ENCODE measurements at places on chromosomes 11 and 22.

DNA sequence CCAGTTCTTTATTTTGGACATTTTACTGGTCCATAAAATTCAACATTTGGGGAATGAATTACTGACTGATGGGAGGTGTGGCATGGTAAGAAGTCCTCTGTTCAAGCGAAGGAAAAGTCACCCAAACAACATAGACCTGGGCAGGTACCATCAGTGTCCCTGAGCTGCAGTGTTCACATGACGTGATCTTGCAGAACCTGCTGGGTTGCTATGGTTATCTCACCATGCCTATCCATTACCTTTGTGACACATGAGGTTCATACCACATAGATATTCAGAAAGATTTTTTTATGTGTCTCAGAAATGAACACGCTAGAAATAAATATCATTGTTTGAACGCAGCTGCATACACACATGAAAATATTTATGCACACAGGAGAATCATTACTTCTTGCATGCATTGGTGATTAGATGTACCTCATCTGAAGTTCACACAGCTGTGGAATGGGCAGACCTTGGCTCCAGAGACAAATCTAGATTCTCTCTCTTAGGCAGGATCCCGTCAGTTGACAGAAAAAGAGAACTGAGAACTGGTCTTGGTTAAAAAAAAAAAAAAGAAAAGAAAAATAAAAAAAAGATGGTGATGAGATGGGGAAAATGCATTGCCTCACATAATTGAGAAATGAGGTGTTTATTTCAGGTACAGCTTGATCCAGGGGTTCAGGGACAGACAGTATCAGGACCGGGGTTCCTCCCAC lies 21.4 kb upstream of the RCN1 start:
- DNase-seq: no peak

DNA sequence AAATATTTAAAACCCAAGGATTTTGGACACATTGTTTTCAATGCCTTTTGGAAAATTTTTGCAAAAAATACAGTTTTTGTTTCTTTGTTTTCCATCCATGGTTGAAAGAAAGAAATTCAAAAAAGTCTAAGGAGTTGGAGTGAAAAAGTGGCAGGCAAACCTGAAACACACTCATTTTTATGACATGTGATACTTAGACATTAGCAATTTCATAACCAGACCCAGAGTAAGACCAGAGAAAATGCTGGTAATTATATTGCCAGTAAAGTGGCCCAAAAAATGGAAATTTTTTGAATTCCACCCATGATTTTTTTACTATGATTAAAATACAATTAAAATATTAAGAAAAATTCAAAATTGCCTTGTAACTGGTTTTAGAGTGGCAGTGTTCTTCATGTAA lies 128.2 kb downstream of the SLC17A6 start:
- no peak for DNase-seq

DNA sequence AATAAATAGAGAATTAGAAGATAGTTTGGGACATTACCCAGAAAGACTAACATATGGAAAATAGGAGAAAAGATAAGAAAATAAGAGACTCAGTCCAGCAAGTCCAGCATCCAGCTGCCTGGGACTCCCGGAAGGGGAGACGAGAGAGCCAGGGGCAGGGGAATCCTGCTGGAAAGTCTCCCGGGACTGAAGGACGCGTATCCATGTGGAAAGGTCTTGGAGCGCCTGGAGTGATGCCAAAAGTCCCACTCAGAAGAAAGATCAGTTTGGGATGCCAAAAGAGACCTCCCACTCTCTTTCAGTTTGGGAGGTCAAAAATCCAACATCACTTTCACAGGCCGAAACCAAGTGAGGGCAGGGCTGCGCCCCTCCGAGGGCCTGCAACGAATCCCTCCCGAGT lies 30.7 kb downstream of the LRFN4 start:
- DNase-seq: no peak

DNA sequence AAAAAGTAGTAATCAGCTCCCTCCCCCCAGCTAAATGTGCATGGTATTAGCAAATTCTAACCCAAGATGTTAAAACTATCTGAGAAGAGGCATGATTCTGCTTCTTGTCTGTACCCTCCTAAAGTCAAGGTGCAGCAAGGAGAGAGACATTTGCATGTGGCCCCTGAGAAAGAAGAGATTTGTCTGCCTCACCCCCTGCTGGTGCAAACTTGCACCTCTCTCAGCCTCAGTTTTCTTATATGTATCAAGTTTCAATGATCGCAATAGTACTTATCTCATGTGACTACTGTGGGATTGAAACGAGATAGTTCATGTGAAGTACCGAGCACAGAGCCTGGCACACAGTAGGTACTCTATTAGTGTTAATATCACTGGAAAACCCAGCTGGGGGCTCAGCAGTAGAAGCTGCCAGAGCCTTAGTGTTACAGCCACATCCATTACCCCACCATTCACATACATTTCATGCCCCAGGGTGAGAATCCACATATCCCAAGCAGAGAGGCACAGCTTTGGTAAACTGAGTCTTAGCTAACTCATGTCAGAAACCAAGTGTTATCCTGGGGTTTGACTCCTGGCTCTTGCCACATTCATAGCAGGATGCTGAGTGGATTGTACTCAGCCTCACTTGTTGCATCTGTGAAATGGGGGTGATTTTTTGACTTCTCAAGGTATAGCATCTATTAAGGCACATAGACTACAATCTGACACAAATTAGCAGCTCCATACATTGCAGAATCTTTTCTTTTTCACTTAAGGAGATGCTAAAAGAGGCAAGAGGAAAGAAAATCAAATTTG lies 24.9 kb downstream of the CD44 start:
- DNase-seq: no peak

DNA sequence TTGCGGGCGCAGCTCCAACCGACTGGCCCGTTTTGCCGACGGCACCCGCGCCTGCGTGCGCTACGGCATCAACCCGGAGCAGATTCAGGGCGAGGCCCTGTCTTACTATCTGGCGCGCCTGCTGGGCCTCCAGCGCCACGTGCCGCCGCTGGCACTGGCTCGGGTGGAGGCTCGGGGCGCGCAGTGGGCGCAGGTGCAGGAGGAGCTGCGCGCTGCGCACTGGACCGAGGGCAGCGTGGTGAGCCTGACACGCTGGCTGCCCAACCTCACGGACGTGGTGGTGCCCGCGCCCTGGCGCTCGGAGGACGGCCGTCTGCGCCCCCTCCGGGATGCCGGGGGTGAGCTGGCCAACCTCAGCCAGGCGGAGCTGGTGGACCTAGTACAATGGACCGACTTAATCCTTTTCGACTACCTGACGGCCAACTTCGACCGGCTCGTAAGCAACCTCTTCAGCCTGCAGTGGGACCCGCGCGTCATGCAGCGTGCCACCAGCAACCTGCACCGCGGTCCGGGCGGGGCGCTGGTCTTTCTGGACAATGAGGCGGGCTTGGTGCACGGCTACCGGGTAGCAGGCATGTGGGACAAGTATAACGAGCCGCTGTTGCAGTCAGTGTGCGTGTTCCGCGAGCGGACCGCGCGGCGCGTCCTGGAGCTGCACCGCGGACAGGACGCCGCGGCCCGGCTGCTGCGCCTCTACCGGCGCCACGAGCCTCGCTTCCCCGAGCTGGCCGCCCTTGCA lies 1.0 kb downstream of the FJX1 start:
- DNase-seq: peak; percentile 35

- no peak for DNase-seq
These were observed 12.9 kb upstream of the KCNJ11 start for GRCh38 chr11:17401316-17401715.

GRCh38 chr11:117876341-117877119 lies at the start of gene FXYD6:
Gene FXYD6, minus strand, starts transcription at chr11:117876658. Its CDS starts 33,882 bp downstream, at chr11:117842776.
- DNase-seq: no peak

- peak; percentile 24 for DNase-seq
These were observed 2.2 kb downstream of the PAK1 start for GRCh38 chr11:77471558-77472193.

DNA sequence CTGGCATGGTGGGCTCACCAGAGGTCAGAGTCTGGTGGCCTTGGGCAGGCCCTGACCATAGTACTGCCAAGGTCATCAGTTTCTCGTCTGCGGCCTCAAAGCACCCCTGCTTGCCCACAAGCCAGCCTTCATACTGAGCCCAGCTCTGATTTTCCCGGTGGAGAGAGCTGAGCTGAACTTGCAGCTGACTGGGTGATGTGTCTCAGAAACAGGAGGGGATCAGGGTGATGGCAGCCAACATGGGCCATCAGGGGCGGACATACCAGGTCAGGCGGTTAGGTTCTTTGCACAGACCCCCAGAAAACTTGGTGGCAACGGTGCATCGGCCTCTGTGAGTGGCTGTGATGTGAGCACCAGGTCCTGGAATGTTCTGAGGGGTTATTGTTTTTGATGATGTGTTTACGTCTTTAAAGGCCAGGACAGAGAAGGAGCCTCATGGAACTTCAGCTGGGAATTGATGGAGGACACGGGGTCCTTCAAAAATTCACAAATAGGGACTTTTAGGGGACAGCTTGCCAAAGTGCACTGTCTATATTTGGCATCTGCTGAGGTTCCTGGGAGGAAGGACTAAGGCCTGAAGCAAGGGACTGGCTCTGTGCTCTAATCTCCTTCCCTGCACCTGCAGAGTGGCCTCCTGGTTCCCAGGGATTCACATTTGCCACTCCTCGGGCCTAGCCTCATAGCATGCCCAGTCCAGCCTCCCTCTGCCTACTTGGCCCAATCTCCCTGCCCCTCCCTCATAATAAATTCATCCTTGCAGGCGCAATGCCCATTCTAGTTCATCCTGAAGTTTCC lies 131.2 kb downstream of the OSBP2 start:
- no peak for DNase-seq

GRCh38 chr11:126716456-126717083 lies 284.0 kb downstream of the KIRREL3 start:
- peak; percentile 36 for DNase-seq

- peak; percentile 62 for DNase-seq
These were observed 47.7 kb upstream of the ARHGAP20 start for GRCh38 chr11:110759972-110760381.

- no peak for DNase-seq
These were observed 560.0 kb downstream of the INSC start for GRCh38 chr11:15674756-15675155.

DNA sequence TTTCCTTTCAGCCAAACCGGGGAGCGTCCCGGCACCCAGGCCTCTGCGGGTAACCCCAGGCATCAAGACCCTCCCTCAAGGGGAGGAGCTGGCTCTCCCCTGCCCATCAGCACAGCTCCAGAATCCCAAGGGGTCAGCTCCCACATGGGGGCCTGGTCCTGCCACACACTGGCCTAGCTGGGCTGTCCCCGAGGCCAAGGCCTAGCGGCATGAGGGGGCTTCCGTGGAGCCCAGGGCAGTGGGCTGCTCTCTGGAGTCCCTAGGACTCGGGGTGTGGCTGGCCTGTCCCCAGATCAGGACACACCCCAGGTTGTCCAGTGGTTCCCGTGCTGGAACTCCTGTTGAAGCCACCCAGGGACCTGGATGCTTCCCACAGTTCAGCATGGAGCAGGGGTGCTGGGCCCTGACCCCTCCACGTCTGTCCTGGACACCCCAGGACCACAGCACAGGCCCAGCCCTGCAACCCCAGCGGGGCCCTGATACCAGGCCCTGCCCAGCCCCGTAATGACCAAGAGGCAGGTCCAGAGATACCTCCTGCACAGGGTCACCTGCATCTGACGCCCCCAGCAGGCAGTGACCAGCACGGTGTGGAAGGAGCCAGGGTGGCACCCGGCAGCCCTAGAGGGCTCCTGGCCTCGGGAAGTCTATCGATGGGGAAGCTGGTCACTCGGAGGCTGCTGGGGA lies 5.5 kb downstream of the HRAS start:
- no peak for DNase-seq
